ENCODE measurements at places on chromosomes 12 and 14. TPM values are rescaled to one million over a fixed set of nuclear protein-coding genes. Genes with fewer than 3 reads are reported as not detected.

The MORN3 gene
- 0.17 TPM for total RNA-seq

The RNASE8 gene
- not detected for total RNA-seq

The GPR68 gene
- 0.18 TPM for total RNA-seq

The OR10P1 gene
- not detected for total RNA-seq

The GMFB gene
- 60.8 TPM for total RNA-seq

The FGF6 gene
- not detected for total RNA-seq

The TAS2R20 gene
- total RNA-seq: 0.07 TPM

The NPFF gene
- total RNA-seq: not detected

The KRT5 gene
- 0.53 TPM for total RNA-seq

The LMBR1L gene
- total RNA-seq: 14.5 TPM

All from A549 treated with Hydrocortisone at 1 μM for 4 hours (cell line).